Activated CD4-positive, CD25-positive, alpha-beta regulatory T cell (primary cell): ENCODE measurements at places on chromosomes 2 and 18.

- DNase-seq: no peak
Observed at GRCh38 chr18:78701771-78702396, 277.7 kb upstream of the SALL3 start.

GRCh38 chr2:183229386-183229785, 105.1 kb downstream of the NUP35 start:
- DNase-seq: no peak

DNA sequence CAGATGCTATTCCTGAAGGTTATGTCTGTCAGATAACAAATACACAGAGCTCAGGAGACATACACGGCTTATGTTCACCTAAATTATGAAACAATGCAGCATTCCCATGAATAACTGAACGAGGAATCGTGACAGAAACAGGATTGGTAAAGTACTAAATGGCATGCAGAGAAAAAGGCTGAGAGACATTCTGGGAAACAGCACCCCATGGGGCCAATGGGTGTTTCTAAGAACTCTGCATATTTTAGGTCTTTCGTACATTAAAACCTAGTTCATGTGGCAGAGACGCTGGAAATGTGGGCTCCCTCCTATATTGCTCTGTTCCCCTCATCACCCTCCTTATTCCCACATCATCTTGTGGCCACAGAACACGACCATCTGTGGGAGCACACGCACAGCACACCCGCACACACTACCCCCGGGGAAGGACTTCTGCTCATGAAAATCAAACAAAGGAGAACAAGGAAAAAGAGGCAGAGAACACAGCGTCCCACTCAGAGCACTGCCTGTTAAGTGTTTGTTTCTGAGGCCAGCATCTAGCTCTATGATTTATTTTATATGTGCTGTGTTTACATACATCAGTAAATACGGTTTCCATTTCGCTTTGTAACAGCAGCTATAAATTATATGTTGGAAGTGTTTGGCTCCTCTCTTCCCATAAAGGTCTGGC, 143.6 kb downstream of the AFF3 start:
- no peak for DNase-seq

DNA sequence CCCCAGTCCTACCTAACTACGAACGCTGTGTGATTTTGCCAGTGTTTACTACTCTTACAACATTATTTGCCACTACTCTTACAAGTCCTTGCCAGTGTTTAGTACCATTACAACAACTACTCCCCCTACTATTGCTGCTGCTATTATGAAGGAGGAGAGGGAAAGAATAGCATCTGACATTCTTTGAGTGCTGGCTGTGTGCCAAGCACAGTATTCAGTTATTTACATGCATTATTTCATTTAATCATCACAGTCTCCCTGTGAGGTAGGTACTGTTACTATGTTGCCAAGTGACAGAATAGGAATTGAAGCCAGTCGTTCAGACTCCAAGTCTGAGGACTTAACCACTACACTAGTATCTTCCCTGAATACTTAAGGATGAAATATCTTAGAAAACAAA, 185.9 kb upstream of the FOSL2 start:
- DNase-seq: no peak

DNA sequence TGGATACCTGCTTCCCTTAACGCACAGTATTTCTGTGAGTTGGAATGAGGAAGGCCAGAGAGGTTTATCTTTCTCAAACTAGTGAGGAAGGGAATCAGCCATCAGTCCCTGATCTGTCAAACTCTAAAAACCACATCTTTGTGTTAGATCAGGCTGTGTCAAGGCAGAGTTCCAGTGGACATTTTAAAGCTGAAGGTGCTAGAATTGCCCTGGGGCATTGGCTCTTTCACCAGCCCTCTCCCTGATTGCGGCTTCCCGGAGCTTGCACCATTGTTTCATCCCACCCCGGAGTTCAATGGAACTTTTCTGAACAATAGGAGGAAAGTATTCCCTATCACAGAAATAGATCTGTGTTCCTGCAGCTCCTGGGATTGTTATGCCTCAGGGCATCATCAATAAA, 110.2 kb downstream of the RNF144A start:
- no peak for DNase-seq

GRCh38 chr2:142321706-142322280, 191.0 kb upstream of the LRP1B start:
- no peak for DNase-seq

DNA sequence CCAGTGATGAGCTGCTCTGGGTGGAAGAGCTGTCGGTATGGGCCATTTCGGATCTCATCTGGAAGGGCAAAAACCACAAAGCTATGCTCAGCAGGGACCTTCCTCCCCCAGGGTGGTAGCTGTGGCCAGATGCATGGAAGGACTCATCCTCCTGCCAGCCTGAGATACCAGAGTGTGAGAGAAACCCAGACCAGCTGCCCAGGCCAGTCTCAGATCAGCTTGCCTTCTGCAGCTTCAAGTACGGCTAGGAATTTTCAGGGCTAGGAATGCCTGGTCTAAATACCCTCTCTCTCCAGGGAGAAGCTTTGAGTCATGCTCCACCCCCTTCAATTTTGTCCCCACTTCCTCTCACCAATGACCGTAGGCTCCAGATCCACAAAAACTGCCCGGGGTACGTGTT, 1.4 kb upstream of the TUBA4B start:
- no peak for DNase-seq

DNA sequence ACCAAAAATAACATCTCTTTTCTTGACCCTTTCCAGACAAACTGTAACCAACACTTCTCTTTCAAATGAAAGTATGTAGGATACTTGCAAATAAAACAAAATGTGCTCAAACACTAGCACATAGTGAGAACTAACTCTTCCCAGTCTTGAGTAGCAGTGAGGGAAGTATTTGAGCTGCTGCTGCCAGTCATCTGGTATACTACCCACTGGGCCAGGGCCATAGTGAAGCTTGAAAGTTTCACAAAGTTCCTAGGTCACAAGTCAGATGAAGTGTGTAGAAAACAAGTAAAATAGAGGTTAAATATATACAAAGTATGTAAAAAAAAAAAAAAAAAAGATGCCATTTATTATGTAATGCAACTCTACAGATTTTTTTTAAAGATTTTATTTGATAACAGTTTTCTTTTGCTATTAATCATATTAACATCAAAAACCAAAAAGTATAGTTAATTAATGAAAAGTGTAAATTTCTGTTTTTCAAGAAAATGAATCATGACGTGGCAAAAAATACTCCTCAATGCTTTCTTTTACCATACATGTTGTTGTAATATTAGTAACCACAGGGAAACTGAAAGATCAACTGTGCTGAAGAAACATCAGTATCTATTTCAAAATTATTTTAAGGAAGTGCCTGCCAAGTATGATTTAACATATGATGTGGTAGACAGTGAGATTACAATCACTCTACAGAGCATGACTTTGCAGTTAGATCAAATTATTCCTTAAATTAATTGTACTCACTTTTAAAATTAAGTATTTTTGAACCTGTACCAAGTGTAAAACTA, 21.6 kb upstream of the TRIB2 start:
- no peak for DNase-seq

GRCh38 chr18:79774111-79774510, 23.6 kb upstream of the KCNG2 start:
- DNase-seq: no peak

GRCh38 chr2:224711859-224712665, 4.1 kb downstream of the CCDC195 start:
- no peak for DNase-seq

- DNase-seq: no peak
Observed at GRCh38 chr2:28209864-28210263, 182.8 kb upstream of the FOSL2 start.

GRCh38 chr18:30094556-30094955, 948.0 kb downstream of the DSC3 start:
- no peak for DNase-seq

DNA sequence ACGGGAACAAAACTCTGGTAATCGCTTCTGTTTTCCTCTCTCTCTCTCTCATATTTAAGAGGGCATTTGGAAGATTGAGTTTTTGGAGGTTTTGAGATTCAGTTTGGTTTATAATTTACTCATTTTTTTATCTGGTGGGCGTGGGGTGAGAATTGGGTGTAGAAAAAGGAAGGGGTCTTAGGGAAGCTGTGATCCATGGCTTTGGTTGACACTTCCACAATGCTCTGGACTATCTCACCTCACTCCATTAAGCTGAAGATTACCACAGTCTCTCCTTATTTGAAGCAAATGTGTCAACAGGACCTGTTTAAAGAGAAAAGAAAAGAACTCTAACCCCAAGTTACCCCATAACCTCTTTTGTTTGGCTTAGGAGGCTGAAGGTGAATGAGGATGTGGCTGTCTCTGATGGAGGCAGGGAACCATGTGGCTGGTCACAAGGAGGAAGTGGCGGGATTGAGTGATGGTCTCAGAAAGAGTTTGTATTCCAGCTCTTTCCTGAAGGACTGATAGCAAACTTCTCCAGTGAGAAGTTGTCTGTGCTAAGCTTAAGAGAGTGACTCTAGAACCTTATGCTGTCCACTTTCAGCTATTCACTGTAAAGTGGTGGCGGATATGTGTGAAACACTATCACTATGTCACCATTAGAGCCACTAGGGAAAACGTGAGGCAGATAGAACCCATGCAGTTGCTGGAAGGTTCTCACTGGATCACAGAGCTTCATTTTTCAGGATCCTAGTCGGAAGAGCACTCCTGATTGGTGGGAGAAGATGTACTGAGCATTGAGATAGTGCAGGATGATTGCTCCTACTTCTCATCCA, 934 bp downstream of the ZNF804A start:
- no peak for DNase-seq

- DNase-seq: no peak
Observed at GRCh38 chr18:48693625-48694262, 154.9 kb downstream of the CTIF start.

DNA sequence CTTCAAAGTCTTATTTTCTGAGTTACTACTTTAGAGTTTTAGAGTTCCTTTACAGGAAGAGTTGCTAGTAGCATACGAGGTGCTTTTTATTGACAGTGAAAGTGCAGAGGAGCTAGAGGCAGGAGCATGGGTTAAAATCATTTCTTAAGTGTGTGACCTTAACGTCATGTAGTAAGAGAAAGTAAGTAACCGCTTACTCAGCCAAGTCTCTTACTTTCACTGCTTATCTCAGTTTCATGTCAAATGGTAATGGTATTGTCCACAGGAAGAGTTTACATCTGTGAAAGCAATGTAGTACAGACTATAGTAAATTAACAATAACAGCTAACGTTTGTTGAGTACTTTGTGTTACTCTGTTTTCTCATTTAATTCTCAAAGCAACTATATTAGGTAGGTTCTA, 12.6 kb downstream of the NDUFAF7 start:
- no peak for DNase-seq
